ENCODE measurements at places on chromosomes 11 and 22.

- no peak for DNase-seq
These were observed 28.9 kb upstream of the CARD18 start for GRCh38 chr11:105168457-105168856.

DNA sequence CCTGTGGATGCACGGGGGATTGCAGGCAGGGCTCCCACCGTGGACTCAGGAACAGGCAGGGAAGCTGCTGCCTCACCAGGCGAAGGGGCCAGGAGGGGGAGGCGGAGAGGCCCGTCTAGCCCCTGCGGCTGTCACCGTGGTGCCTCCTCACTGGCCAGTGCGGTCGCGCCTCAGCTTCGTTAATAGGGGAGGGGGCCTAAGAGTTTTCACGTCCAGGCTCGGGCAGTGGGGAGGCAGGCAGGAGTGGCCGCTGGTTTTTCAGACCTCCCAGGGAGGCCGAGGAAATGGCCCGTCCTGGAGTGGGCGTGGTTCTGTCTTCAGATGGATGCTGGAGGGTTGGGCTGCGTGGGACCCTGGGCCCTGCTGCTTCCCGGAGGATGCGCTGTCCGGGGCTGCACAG is 91.1 kb upstream of the B3GAT1 start:
- no peak for DNase-seq

DNA sequence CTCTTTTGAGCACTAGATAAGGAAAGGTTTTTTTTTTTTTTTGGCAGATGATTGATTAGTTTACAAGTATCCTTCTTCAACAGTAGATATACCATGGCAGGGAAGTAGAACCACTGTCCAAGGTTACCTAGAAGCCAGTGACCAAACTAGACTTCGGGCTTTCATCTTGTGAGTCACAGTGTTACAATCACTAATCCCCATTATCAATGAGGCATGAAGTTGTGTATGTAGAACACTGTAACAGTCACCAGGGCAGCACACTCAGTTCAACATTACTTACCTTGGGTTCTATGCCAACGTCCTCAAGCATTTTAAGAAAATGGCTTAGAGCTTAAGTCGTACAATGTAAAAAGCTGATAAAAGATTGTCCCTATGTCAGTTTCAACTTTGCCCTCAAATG is 430.9 kb downstream of the ETS1 start:
- DNase-seq = no peak

DNA sequence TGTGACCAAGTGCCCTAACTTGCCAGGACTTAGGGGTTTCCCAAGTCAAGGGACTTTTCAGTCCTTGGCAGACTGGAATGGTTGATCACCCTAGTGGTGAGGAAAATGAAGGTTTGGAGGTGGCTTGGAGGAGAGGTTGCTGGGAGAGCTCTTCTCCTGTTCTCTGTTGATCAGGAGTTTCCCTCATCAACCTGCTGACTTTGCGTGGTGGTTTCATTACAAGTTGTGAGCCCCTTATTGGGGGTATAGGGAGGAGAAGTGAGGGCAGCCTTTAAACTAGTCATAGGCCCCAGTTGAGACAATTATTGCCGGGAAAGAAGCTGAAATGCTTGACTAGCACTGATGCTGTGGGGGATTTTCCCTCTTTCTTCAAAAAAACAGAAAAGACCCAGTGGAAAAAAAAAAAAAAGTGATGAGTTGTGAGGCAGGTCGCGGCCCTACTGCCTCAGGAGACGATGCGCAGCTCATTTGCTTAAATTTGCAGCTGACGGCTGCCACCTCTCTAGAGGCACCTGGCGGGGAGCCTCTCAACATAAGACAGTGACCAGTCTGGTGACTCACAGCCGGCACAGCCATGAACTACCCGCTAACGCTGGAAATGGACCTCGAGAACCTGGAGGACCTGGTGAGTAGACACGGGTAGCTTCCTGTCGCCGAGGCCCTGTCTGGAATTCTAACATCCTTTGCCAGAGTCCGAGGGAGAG is at the start of gene CXCR5:
Gene CXCR5 (plus strand): TSS at position 525 of the 704 bp plus-strand sequence. CDS start 50 bp downstream, at position 575.
- DNase-seq = no peak

DNA sequence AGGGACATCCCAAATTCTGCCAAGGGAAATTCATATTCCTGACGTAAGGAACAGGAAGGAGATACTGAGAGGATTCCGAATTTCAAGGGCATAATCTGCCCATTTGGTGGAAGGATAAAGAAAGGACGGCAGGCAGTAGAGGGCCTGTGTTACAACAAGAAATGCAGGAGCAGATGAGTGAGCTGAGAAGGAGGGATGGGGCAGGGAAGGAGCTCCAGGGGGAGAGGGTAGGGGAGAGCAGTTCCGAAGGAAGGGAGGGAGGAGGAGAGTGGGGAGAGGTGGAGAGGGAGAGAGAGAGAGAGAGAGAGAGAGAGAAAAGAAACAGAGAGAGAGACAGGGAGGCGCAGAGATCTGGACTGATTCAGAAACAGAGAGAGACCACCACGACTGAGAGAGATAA is 843 bp downstream of the OPCML start:
- DNase-seq = no peak

- DNase-seq = no peak
These were observed 118.7 kb downstream of the ST3GAL4 start for GRCh38 chr11:126474220-126474619.

DNA sequence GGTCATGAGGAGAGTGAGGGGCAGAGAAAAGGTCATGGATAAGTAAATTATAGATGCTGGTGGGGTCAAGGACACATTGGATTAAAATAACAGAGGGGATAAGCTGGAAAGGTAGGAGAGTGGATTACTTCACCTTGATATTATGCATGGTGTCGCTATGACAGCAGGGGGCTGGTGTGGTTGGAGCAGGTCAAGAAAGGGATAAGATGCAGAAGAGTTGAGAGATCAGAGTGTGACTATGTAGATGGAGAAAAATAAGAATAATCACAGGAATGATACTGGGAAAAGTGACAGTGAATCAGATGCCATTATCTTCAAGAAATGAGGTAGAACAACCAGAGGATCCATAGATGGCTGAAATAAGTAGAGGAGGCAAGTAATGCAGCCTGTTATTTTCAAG is 29.4 kb upstream of the AMOTL1 start:
- DNase-seq = no peak

DNA sequence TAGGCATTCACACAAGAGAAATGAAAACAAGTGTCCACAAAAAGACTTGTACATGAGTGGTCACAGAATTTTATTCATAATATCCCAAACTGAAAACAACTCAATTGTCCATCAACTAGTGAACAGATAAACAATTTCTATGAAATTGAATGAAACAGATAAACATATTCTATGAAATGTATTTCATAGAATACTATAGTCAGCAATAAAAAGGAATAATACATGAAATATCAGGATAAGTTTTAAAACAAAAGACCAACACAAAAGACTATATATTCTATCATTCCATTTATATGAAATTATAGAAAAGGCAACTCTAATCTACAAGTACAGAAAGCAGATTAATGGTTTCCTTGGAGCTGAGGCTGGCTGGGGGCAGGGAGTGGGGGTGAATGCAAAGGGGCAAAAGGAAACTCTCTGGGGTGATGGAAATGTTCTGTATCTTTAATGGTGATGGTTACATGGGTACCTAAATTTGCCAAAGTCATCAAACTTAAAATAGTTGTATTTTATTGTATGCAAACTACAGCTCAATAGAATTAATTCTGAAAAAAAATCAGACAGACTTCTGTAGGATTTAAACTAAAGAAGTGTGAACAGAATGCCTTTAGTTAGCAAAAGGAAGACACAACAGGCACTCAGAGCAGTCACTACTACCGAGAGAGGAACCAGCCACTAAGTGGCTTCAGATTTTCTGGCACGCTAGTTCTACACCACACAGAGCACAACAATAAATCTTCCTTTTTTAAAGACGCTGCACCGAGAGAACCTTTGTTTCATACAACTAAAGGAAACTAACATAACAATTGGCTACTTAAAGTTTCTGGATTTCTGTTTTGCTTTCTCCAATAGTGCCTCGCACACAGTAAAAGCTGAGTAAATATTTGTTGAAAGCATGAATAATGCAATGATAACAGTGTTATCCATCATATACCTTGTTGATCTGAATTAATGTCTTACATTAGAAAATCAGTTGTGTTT is 15.4 kb downstream of the CCDC34 start:
- peak; percentile 76 for DNase-seq

DNA sequence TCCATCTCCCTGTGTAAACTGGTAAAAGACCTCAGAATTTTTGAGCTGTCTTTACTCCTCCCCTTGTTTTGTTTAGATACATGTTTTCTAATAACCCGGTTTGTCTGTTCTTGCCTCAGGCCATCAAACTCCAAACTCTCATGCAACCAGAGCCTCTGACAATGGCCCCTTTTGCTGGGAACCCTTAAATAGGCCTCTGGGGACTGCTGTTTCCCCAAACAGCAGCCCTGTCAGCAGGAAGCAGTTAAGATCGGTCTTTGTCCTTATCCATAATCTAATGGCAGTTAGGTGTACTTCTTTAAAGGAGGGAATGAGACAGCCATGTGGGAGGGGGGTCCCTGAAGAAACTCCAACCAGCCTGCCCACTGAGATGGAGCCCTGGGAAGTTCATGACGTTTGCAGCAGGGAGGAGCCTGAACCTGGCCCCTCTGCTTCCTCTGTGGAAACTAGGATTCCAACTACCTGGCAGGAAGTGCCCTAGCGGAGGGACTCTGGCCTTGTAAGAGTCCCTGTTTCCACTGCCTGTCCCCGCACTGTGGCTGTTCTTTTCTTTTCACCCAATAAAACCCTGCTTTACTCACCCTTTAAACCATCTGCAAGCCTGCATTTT is 1354.4 kb downstream of the LRRC4C start:
- DNase-seq = no peak

- DNase-seq = no peak
These were observed 6.1 kb downstream of the CATSPER1 start for GRCh38 chr11:66020212-66020611.

- DNase-seq = no peak
These were observed 5.3 kb upstream of the RRAS2 start for GRCh38 chr11:14364322-14364721.

- DNase-seq = no peak
These were observed 3.3 kb downstream of the OR51B4 start for GRCh38 chr11:5298451-5298850.

GRCh38 chr11:32701616-32702015 is 92.8 kb downstream of the CCDC73 start:
- no peak for DNase-seq

DNA sequence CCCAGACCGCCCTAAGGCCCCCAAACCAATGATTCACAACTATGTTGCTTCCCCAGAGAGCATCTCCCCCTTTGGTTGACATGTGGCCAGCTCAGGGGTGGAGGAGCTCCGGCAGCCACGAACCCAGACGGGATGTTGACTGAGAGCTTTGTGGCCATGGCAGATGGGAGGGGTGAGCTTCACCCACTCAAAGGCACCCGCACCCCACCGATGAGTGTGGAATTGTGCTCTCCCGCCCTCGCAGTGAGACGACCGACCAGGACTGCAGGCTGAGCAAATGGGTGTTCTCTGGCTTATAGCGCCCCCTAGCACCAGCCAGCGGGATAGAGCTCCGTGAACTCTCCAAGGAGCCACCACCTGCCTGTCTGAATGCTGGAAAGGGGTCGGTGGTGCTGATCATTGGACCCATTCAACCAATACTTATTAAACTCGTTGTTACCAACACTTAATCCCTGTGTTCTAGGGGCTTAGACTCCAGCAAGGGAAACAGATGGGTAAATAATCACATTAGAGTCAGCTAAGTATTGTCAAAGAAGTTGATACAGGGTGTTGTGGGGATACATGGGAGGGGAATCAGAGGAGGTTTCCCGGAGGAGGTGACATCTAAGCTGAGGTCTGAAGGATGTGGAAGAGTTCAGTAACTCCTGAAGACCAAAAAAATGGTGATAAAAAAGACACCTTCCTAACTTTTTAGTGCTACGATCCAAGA is 4.5 kb upstream of the TIMP3 start:
- peak; percentile 36 for DNase-seq

DNA sequence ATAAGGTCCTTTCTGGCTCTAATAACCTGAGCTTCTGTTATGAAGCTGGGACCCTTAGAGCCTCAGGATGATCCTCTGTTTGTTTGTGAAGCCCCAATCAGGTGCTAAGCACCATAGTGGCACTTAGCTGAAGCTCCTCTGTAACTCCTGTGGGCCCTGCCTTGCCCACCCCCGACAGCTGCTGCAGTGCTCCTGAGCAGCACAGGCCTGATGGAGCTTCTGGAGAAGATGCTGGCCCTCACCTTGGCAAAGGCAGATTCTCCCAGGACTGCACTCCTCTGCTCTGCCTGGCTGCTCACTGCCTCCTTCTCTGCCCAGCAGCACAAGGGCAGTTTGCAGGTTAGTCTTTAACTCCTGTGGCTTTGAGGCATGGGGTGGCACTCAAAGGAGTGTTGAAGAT is 19.0 kb upstream of the CCDC134 start:
- DNase-seq = no peak

GRCh38 chr11:65418431-65418680 is 4.2 kb upstream of the NEAT1 start:
- DNase-seq = no peak

- DNase-seq = no peak
These were observed 19.6 kb downstream of the GDPD5 start for GRCh38 chr11:75505916-75506692.

- no peak for DNase-seq
These were observed 68.1 kb downstream of the LRRC32 start for GRCh38 chr11:76602431-76602861.

GRCh38 chr22:23825246-23825905 is 13.4 kb downstream of the DERL3 start:
- no peak for DNase-seq

DNA sequence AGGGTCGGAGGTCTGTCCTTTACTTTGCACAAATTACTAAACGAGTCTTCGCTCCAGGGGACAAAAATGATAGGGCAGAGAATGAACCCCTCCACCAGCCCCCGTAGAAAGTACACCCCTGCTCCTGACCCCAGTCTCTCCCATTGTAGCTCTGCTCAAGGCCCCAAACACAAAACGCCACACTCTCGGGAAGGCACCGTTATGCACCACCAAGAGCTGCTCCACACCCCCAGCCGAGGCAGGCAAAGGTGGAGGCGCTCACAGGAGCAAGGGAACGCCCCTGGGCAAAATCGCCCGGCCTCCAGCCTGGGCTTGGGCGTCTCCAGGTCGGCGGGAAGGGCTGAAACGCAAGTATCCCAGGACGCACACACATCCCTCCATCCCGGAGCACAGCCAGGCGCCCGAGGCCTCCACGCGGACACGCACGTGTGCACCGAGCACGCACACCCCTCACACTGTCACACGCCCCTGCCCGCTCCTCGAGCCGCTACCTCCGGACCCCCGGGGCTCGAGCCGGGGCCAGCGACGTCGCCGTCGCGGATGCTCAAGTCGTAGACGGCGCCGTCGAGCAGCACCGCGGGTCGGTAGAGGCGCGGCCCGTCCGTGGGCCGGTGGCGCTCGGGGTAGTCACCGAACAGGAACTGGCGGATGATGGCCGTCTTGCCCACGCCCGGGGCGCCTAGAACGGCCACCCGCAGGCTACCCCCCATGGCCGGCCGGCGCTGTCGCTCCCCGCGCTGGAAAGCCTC is 786 bp downstream of the RASL10A start:
- DNase-seq = no peak

DNA sequence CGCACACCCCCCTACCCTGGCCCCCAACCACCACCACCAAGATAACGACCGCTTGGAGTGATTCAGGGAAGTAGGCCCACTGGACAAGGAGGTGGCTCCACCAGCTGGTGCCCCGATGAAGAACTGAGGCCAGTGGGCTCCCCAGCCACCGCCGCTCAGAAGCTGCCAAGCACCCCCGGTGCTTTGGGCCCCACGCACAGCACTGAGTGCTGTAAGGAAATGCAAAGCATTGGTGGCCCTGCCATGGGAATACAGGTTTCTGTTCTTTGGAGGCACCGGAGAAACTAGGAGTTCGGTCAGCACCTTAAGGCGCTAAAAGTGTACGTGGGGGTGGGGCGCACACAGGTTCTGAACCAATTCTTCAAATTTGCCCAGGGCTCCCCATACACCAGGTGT is 664 bp upstream of the PRSS23 start:
- DNase-seq = no peak

- peak; percentile 29 for DNase-seq
These were observed 8.4 kb downstream of the LRRC10B start for GRCh38 chr11:61516675-61517572.
